ENCODE measurements at places on chromosomes 5 and 9.
A peak's percentile ranks its signal among the peaks of the same experiment; 100 is the strongest.

GRCh38 chr9:103978396-103978795, 115.7 kb upstream of the SMC2 start:
- no peak for DNase-seq
- H3K4me3 ChIP-seq = no peak overlapping the region
- H3K36me3 ChIP-seq = no peaks in the 10 kb centered on the region
- H3K27ac ChIP-seq = no peak overlapping the region

DNA sequence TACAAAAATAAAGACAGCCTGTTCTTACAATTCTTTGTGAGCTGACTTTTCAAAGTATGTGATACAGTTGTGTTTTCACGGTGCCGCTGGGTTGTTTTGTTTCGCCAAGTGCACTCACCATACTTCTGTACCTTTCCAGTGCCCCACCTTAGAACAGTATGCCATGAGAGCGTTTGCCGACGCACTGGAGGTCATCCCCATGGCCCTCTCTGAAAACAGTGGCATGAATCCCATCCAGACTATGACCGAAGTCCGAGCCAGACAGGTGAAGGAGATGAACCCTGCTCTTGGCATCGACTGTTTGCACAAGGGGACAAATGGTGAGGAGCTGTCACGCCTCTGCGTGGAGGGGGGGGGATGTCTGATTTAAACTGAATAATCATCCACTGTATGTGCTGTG, 12.9 kb downstream of the CCT5 start:
- H3K4me1 ChIP-seq = peaks cover 4% of the 10 kb centered on the region
- peaks cover 54% of the 10 kb centered on the region for H3K36me3 ChIP-seq
- H3K4me3 ChIP-seq = no peak overlapping the region

DNA sequence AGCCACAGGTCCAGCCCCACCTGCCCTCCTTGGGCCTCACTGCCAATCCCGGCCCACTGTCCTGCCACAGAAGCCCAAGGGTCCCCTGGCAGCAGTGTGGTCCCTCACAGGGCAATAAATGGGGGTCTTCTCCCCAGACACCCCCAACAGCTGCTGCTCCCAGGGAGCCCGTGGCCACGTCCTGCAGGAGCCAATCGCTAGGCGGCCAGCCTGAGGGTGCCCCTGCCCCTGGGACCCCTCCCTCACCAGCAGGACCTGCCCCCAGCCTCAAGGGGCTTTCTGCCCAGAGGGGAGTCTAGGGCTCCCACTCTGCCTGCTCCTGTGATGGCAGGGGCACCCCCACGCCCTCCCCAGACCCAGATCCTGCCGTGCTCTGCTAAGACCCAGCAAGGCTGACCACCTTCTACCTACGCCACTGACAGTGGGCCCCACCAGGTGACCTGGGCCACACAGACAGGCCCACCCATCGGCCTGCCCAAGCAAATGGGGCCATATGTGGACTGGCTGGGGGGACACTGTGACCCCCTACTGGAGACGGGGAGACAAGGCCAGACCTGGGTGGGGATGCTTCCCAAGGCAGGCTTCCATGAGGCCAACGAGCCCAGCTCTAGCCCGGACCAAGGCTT, 17.0 kb downstream of the NOTCH1 start:
- peaks cover 19% of the 10 kb centered on the region for H3K4me1 ChIP-seq
- H3K4me3 ChIP-seq = no peak overlapping the region
- peaks cover 5% of the 10 kb centered on the region for H3K36me3 ChIP-seq
- no peak overlapping the region for H3K27ac ChIP-seq
- DNase-seq = no peak
- no peaks in the 10 kb centered on the region for H3K27me3 ChIP-seq

DNA sequence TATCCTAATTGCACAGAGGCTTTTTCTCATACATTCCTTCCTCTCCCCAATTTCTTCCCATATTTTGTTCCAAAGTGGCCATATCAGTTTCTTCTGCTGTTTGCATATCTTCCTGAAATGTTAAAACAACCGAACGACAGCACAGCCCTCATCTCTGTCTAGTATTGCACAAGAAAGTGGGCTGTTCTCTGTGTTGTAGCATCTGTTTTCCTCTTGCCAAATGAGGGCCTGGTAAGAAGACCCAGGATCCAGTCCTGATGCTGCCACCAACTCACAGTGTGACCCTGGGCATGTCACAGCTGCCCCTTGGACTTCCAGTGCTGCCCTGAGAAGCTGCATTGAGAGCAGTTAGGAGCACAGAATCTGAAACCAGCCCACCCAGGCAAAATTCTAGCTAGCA, 4.1 kb downstream of the SLC31A2 start:
- peaks cover 8% of the 10 kb centered on the region for H3K36me3 ChIP-seq
- H3K27me3 ChIP-seq = no peaks in the 10 kb centered on the region
- H3K27ac ChIP-seq = peak overlapping the region; percentile 5
- H3K4me1 ChIP-seq = peaks cover 37% of the 10 kb centered on the region
- no peak overlapping the region for H3K4me3 ChIP-seq

DNA sequence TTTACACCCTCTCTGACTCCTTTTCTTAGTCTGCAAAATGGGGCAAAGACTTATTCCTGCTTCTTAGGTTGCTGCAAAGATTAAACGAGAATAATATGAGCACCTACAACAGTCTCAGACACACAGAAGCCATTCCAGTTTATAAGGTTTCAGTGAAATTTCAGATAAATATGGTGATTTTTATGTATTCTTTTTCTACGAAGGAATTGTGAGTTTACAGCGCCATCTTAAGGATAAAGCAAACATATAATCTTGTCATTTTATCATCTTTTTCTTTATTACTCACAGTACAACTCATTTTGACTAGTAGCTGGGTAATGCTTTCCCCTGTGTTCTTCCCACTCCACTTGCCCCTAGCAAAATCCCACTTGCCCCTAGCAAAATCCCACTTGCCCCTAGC, 29.2 kb upstream of the SMC5 start:
- H3K4me1 ChIP-seq = no peaks in the 10 kb centered on the region
- H3K4me3 ChIP-seq = no peak overlapping the region
- no peaks in the 10 kb centered on the region for H3K36me3 ChIP-seq
- DNase-seq = no peak
- H3K27me3 ChIP-seq = peaks cover 4% of the 10 kb centered on the region
- no peak overlapping the region for H3K27ac ChIP-seq

- no peaks in the 10 kb centered on the region for H3K27me3 ChIP-seq
- H3K27ac ChIP-seq = no peak overlapping the region
- peaks cover 17% of the 10 kb centered on the region for H3K4me1 ChIP-seq
- DNase-seq = no peak
- peaks cover 52% of the 10 kb centered on the region for H3K36me3 ChIP-seq
These were observed 142.9 kb downstream of the CDK5RAP2 start for GRCh38 chr9:120436983-120437475.

- H3K27me3 ChIP-seq = peaks cover 2% of the 10 kb centered on the region
- no peaks in the 10 kb centered on the region for H3K36me3 ChIP-seq
- H3K27ac ChIP-seq = no peak overlapping the region
- H3K4me3 ChIP-seq = no peak overlapping the region
- no peak for DNase-seq
These were observed 216.8 kb upstream of the PIK3R1 start for GRCh38 chr5:67998709-67999261.

DNA sequence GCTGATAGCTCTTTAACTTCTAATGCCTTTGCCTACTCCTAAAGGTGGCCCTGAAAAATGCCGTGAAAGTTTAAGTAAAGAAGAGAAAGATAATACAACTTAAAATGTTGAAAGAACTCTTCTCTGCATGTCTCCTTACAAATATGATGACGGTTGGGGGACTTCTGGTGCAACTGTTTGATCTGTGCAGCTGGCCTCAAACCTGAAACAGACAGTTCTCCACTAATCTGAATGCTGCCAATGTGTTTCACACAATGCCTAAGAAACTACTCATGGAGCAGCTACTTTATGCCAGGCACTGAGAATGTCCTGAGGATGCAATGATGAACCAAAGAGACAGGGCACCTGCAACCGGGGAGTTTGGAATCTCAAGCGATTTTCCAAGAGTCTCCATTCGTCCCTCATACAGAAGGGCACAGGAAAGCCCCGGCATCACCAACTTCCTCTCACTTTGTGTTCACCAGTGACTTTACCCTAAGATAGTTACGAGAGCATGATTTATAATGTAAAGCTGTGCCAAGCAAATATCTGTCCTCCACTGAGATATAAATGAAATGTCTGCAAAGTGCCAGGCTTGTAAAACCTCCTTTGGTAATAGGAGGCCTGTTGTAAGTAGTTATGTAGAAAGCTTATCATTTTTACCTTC, 455.4 kb downstream of the SEMA5A start:
- no peaks in the 10 kb centered on the region for H3K36me3 ChIP-seq
- no peak overlapping the region for H3K27ac ChIP-seq
- H3K4me3 ChIP-seq = no peak overlapping the region
- H3K27me3 ChIP-seq = no peaks in the 10 kb centered on the region
- H3K4me1 ChIP-seq = no peaks in the 10 kb centered on the region

DNA sequence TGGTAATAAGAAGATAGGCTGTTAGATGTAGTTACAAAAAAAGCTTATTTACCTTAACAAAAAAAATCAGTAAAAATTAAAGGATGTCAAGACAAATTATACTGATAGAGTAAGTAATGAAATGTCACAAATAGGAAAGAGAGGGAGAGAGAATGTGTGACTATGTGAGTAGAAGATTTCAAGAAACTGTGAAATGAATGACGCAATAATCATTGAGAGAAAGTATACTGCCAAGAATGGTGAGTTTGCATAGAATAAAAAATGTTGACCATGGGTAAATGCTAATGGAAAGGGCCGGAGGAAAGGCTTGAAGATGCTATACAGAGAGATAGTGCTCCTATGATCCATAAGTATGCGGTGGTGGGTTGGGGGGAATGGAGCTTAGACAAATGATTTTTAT, 100.7 kb downstream of the PTPRD start:
- no peak overlapping the region for H3K27ac ChIP-seq
- no peaks in the 10 kb centered on the region for H3K36me3 ChIP-seq
- no peaks in the 10 kb centered on the region for H3K4me1 ChIP-seq
- DNase-seq = no peak

GRCh38 chr9:90793729-90794128, 7.9 kb upstream of the SYK start:
- H3K27me3 ChIP-seq = peaks cover 27% of the 10 kb centered on the region
- H3K36me3 ChIP-seq = no peaks in the 10 kb centered on the region
- no peak overlapping the region for H3K27ac ChIP-seq
- no peak overlapping the region for H3K4me3 ChIP-seq
- no peaks in the 10 kb centered on the region for H3K4me1 ChIP-seq
- no peak for DNase-seq

- H3K27me3 ChIP-seq = no peaks in the 10 kb centered on the region
- H3K4me3 ChIP-seq = no peak overlapping the region
- no peak overlapping the region for H3K27ac ChIP-seq
- H3K4me1 ChIP-seq = peaks cover 12% of the 10 kb centered on the region
These were observed 327.8 kb downstream of the TMEM167A start for GRCh38 chr5:82749461-82749820.

DNA sequence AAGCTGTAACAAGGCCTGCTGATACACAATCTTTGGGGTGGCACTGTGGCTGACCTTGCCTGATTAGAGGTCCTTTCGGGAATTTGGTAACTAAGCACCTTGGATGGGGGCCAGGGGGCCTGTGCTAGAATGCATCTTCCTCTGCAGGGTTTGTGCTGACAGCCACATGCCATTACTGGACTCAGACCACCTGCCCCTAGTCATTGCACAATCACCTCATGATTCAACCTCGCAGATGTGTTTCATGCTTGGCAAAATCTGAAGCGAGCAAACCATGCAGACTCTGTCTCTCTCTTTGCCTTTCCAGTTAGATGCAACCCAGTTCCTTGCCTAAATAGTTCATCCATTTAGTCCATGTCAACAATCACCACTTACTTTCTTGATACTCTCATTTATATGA, 96.5 kb upstream of the ERCC6L2 start:
- H3K4me3 ChIP-seq = no peak overlapping the region
- peaks cover 22% of the 10 kb centered on the region for H3K27me3 ChIP-seq
- no peaks in the 10 kb centered on the region for H3K36me3 ChIP-seq

DNA sequence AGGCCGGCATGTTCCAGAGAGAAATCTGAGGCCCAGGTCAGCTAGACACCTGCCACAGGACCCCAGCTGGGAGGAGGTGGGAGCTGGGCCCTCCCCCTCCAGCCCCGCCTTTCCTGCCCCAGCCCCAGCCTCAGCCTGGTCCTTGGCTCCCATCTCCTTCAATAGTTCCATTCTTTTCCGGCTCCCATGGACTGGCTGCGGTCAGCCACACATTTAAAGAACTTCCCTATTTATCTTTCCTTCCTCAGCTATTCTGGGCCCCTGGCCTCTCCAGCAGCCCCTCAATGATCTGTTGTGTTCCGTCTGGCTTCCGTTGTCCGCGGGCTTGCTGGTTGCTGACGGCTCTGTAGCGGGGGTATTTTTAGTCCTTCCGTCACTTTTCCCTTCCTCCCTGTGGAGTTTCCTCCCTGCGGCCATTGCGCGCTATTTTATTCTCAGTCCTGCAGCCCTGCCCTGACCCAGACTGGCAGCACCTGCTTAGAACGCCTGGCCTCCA, 73.8 kb downstream of the AMBP start:
- H3K4me3 ChIP-seq = no peak overlapping the region
- no peak overlapping the region for H3K27ac ChIP-seq
- no peaks in the 10 kb centered on the region for H3K36me3 ChIP-seq

DNA sequence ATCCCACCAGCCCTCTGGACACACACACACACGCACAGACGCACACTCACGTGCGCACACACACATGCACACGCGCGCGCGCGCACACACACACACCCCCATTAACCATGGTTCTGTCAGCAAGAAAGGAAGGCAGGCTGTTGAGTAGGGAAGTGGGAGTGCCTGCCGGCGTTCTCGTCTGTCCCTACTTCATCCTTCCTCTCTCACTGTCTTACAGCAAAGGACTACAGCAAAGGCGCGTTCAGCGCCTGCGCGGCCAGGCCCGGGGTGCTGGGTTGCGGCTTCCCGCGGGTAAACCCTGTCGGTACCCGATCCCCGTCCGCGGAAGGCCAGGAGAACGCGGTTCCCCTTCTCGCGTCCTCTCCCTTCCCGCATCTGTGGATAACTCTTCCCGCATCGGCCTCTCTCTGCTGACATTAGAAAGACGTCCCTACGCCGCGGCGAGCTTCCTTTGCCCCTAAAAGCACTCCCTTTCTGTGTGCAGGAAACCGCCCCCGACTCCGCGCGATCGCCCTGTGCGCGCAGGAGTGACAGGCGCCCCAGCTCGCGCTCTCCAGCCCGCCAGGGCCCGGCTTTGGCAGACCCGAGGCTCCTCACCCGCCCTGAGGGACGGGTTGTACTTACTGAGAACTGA, 219.2 kb downstream of the AGTPBP1 start:
- H3K4me3 ChIP-seq = peak overlapping the region; percentile 59
- H3K27me3 ChIP-seq = peaks cover 40% of the 10 kb centered on the region
- DNase-seq = peak; percentile 23
- H3K36me3 ChIP-seq = no peaks in the 10 kb centered on the region

DNA sequence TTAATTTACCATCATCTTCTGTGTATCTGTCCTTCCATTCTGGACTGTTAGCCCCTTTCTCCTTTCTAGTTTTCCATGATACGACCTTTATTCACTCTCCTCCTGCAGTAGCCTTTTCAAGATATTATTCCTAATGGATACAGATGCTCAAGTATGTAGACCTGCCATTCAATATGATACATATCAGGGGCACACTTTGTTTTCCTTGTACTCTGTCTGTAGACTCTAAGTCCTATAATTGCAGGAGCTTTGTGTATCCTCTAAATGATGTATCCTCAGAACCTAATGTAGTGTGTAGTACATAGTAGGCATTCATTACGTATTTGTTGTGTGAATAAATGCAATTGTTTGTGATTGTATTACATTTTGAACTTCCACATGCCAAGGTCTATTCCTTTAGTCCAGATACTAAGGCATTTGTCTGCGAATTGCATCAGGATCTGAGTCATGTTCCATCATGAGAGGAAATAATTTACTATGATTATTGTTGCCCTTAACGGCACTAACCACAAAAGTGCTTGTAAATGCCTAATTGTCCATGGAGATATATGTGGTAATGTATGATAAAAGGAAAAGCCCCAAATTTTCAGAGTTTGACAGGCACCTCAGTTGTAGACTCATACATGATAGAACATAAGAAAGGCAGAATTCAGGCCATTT, 57.1 kb upstream of the IZUMO3 start:
- no peaks in the 10 kb centered on the region for H3K27me3 ChIP-seq
- no peak overlapping the region for H3K4me3 ChIP-seq
- H3K4me1 ChIP-seq = no peaks in the 10 kb centered on the region
- H3K36me3 ChIP-seq = no peaks in the 10 kb centered on the region
- DNase-seq = no peak

Measured in T-helper 2 cell treated with Interferon-gamma antibody and Interleukin-4, amounts not matched to agents 5 μg/mL and 100 μg/mL, for 36 hours (primary cell).